Germinal center (tissue), 1 donor: ENCODE measurements at places on chromosomes 2 and 18.

- DNase-seq = no peak
Measured at GRCh38 chr2:241136191-241136590, 13.1 kb downstream of the PASK start.

DNA sequence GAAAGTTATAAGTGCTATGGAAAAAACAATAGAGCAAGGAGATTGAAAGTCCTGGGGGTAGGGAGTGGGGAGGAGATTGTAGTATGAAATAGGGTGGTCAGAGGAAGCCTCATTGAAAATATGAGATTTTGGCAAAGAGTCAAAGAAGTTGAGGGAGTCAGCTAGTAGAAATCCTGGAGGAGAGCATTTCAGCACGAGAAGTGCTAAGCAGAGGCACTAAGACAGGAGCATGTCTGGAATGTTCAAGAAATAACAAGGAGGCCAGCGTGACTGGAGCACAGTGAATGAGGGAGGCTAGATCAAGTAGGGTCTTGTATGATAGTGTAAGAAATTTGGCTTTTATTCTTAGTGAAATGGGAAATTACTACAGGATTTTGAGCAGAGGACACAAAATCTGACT is 2.1 kb upstream of the TSPYL6 start:
- DNase-seq = no peak

DNA sequence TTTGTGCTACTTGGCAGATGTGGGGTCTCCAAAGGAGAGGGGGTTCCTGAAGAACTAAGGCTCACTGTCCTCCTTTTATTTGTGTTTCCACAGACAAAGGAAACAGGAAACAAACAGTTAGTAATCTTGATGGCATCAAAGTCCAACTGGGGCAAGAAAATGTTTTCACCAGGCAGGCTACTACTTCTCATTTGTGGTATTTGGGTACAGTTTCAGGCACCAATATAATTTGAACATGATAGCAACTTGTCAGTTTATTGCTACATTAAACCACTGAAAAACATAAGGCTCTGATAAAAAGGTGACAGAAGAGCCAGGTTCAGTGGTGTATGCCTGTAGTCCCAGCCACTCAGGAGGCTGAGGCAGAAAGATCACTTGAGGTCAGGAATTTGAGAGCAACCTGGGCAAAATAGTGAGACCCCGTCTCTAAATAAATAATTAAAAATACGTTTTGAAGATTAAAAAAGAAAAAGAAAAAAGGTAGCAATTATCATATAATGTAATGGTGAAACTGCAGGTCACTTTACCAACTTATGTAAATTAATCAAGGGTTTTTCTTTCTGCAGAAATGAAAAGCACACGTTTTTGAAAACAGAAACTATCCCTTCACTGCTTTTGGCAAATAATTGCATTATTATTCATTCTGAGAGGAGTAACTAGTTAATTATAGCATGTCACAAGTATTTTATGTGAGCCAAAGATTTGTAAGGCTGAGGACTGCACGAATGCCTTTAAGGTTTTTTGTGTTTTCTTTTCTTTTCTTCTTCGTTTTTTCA is 157.5 kb upstream of the CAVIN2 start:
- DNase-seq = no peak

DNA sequence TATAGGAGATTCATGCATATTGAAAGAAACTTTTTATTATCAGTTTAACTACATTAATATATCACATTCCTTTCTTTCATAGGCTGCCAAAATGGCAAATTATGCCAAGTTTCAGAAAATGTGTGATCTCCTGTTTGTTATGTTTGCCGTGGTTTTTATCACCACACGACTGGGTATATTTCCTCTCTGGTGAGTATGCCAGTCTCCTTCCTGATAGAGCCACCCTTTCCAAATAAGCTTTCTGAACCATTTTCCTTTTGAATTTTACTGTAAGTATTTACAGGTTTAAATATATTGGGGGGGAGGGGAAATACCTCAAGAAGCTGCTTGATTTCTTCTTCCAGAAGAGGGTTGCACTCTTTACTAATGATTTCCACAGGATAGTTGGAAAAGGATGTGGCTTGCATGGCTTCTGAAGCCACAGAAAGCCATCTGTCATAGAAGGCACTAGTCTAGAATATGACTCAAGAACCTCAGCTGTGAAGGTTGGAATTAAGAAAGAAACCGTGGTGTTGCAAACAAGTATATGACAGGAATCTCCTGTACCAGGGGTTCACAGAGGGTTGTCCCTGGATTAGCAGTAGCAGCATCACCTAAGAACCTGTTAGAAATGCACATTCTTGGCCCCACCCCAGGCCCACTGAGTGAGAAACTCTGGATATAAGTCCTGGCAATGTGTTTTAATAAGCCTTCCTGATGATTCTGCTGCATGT is 84.5 kb upstream of the NOSTRIN start:
- DNase-seq = no peak

GRCh38 chr2:101306410-101306809 is 2.1 kb downstream of the RNF149 start:
- no peak for DNase-seq

- no peak for DNase-seq
Measured at GRCh38 chr2:37590119-37590571, 81.3 kb downstream of the CDC42EP3 start.

- no peak for DNase-seq
Measured at GRCh38 chr18:71598374-71598773, 945.8 kb downstream of the CBLN2 start.

DNA sequence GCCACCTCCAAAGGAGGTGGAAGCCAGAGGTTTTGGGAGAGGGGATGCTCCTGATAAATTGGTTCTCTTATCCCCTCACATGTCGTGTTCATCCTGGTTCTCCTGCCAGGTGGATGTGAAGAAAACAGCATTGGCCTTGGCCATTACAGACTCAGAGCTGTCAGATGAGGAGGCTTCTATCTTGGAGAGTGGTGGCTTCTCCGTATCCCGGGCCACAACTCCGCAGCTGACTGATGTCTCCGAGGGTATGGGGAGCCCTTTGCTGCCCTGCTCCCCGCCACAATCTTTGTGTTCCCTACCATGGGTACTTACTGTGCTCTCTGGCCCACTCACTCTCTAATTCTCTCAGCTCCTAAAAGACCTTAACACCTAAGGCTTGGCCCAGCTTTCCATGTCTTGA is 3.5 kb downstream of the RETREG2 start:
- DNase-seq = no peak

DNA sequence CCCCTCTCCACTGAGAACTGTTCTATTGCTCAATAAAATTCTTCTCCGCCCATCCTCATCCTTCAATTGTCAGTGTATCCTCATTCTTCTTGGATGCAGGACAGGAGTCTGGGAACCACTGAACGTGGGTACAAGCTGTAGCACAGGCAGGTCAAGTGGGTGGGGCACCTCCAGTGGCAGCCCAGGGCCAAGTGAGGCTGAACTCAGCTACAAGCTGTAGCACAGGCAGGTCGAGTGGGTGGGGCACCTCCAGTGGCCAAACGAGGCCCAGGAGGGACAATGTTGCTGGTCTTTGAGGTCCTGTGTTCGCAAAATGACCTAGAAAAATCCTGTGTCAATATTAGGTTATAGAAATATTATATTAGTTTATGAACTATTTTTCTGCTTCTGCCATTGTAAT is 352.0 kb downstream of the TMX3 start:
- DNase-seq = no peak

DNA sequence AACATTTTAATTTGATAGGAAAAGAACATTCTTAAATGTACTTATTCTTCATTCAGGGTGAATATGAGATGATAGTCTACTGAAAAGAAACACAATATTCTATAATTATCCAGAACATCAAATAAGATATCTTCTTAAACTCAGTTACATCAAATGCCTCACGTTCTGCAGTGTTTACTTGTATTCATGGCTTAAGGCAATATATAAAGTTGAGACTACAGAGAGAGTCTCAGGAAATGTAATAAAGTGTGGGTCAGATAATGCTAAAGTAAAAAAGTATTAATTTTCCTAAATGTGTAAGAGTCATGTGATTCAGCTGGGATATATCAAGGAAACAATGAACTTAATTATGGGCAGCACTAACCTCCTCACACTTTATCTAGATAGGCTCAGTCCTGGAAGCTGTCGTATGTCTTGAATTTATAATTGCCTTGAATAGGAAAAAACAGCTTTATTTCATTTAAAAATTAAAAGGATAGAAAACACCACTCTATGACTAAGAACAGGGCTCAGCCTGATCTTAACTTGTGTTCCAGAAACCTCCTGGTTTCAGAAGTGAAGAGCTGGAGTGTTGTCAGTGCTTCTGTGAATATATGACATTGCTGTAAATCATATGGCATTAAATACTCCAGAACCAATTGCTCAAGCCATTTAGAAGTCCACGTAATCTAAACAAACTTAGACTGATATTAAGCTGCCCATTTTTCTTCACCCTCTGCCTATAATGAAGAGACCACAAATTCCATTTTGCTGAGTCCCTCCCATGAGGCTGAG is 240.2 kb downstream of the FSIP2 start:
- DNase-seq = no peak

DNA sequence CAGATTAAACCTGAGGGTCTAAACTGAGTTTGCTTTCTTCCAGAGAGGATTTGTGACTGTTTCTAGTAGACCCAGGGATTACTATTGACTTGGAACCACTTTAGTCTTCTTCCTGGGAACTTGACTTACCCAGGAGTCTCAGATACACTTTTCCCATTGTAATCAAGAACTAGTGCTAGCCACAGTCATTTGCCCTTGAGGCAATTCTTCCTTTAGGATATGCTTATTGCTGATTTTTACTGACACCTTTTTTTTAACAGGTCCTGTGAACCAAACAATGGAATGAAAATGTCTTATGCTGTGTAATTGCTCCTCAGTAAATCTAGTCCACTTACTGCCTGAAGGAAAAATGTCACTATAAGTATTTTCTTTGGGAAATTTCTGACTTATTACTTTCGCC is 78.3 kb downstream of the TAF4B start:
- DNase-seq = no peak

GRCh38 chr2:136031711-136032110 is 46.3 kb upstream of the DARS1 start:
- no peak for DNase-seq

GRCh38 chr2:20540587-20541293 is 93.9 kb downstream of the RHOB start:
- DNase-seq = no peak

DNA sequence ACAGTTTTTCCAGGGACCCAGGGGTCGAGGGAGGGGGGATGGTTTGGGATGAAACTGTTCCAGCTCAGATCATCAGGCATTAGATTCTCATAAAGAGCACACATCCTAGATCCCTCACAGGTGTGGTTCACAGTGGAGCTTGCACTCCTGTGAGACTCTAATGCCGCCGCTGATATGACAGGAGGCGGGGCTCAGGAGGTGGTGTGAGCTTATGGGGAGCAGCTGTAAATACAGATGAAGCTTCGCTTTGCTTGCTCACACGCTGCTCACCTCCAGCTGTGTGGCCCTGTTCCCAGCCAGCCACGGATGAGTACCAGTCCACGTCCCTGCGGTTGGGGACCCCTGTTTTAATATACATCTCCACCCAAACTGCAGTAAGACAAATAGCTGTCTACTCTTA is 204.2 kb downstream of the AGAP1 start:
- no peak for DNase-seq

DNA sequence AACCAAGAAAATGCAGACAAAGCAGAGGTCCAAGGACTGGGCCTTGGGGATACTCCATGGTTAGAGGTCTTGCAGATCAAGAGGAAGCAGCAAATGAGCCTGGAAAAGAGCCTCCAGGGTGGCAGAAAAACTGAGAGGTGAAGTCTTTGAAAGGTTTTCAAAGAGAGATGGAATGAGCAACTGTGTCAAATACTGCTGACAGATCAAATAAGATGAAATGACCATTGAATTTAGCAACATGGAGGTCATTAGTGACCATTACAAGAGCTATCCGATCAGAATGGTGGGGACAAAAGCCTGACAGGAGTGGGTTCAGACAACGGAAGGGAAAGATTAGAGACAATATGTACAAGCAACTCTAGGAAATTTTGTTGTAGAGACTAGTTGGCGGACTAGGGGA is 1.5 kb downstream of the CLHC1 start:
- DNase-seq = no peak

DNA sequence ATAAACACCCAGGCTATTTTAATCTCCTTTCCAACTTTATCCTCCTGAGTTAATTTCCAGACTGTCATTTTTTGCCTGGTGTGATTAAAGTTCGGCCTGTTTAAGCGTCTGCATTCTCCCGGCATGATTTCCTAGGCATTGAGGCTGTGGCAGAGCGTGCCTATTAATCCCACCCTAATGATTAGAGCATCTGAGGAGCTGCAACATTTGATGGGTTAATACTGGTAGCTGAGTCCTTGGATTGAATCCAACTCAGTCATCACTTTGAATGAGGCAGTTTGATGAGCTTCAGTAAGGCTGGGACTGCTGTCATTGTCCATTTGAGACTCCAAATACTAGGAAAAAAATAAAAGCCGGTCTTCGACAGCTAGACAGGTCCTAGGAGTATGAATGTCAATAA is 882.5 kb downstream of the SLC4A3 start:
- DNase-seq = no peak

DNA sequence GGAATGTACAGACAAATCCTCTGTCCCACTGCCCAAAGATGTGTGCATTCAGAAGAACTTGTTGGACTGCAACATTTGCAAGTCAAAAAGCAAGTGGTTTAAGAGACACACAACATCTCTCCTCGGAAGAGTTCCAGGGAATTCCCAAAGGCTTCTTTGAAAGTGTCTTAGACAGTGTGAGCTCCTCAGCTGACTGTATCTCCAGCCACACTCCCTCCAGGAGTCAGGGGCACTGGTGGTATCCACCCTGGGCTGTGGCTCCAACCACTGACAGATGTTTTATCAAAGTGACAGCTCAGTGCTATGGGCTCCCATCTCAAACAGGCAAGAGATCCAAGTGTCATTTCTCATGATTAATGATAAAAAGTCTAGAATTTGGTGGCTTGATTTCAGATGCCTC is 48.5 kb downstream of the ALK start:
- DNase-seq = no peak

GRCh38 chr2:171723716-171724683 is 36.7 kb downstream of the DYNC1I2 start:
- DNase-seq = no peak

DNA sequence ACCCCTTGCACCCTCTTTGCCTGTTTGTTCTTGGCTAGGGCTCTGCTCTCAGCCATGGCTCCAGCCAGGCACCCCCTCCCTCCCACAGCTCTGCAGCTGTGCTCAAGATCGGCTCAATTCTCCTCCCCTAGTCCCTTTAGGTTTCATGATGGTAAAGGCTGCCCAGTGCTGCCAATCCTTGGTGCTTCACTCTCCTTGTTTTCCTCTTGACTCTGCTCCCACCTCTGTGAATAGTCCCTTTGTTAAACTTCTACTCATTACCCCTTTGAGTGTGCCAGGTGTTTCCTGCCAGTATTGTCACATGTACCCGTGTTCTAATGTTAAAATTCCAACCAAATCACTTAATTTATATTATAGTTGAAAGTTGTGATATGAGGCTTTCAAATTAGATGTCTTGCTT is 101.0 kb upstream of the CERS6 start:
- no peak for DNase-seq

GRCh38 chr18:58288921-58289797 is 245.1 kb downstream of the NEDD4L start:
- no peak for DNase-seq

GRCh38 chr2:46937471-46937901 is 21.9 kb upstream of the MCFD2 start:
- peak; percentile 37 for DNase-seq
